ENCODE measurements at places on chromosomes 11 and 22.

DNA sequence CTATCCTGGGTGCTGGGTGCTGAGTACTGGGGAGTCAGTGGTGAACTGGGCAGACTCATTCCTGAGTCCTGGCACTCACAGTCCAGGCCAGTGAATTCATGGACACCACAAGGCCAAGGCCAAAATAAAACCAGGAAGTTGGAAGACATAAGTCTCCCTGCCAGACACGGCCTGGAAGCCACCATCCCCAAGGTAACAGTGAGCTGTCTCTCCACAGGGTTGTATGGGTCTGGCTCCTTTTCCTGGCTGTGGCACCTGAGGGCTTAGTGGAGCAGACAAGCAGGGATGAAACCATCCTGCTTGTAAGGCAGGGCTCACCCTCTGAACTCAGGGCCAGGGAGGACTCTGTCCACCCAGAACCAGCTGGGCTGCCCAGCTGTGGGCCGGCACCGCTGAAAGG, 54.7 kb upstream of the ALX4 start:
- no peak for DNase-seq

DNA sequence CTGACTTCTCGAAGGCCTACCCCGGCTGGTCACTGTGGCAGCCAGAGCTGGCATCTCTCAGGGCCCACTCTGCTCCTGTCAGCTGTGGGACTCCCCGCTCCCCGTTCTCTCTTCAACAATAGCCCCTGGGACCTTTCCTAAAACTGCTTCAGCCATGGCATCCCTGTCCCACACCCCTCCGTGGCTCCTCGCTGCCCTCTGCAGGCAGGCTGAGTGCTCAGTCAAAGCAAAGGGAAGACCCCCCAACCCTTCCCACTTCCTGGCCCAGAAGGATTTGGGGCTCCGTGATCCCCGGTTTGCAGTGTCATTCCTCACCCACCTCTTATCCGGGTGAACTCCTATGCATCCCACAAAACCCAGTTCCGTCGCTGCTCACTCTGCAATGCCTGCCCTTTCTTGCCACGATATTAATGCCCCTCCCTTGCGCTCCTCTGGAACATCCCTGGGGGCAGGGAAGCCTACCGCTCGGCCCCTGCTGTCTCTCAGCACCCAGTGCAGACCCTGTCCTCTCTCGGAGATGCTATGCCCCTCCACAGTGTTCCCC, 1.6 kb upstream of the TH start:
- no peak for DNase-seq

DNA sequence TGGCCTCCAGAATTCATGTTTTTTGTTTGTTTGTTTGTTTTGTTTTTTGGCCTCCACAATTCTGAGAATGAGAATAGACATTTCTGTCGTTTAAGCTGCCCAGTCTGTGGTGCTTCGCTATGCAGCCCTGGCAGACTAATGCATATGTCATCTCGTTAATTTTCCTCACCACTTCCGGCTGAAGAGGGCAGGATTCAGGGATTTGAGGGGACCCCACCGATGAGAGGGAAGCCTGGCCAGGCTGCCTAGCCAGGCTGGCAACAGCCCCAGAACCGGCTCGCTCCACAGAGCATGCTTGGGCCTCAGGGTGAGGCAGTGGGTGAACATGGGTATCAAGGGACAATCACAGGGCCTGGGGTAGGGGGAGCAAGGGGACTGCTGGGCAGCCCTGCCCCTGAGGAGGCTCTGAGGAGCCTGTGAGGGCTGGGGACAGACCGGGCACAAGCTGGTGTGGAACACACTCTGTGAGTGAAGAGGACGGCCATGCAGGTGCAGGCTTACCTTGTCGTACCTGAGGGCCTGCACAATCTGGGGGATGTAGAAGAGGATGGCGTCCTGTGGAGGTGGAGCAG, 47.8 kb upstream of the SERPIND1 start:
- peak; percentile 43 for DNase-seq

GRCh38 chr11:113725913-113726312, 19.8 kb upstream of the TMPRSS5 start:
- DNase-seq, result no peak

GRCh38 chr11:97454988-97455387, 1065.2 kb downstream of the JRKL start:
- DNase-seq, result no peak

- no peak for DNase-seq
These were observed 21.9 kb upstream of the EIF3D start for GRCh38 chr22:36550701-36551495.

GRCh38 chr22:17475318-17476230, 87.7 kb upstream of the SLC25A18 start:
- no peak for DNase-seq

GRCh38 chr11:269146-269890, 8.9 kb upstream of the NLRP6 start:
- DNase-seq, result peak; percentile 56

- no peak for DNase-seq
These were observed 59.4 kb downstream of the MICAL2 start for GRCh38 chr11:12169822-12170221.

- DNase-seq, result no peak
These were observed 892.4 kb downstream of the KCNA4 start for GRCh38 chr11:29124470-29124869.

DNA sequence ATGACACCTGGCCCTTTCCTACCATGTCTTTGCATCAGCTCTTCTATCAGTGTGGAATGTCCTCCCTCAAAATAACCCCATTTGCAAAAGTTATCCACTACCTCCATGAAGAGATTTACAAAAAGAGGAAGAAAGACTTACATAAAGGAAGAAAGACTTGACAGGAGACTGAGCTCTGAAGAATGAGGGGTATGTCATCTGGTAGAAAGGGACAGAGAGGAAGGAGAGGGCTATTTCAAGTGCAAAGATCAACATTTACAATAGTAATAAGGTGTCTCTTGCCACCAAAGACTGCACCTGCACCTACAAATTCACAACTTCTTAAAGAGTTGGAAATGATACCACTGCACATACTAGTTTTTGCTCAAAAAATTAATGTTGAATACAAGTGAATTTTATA, 18.2 kb downstream of the PAK1 start:
- DNase-seq, result no peak

DNA sequence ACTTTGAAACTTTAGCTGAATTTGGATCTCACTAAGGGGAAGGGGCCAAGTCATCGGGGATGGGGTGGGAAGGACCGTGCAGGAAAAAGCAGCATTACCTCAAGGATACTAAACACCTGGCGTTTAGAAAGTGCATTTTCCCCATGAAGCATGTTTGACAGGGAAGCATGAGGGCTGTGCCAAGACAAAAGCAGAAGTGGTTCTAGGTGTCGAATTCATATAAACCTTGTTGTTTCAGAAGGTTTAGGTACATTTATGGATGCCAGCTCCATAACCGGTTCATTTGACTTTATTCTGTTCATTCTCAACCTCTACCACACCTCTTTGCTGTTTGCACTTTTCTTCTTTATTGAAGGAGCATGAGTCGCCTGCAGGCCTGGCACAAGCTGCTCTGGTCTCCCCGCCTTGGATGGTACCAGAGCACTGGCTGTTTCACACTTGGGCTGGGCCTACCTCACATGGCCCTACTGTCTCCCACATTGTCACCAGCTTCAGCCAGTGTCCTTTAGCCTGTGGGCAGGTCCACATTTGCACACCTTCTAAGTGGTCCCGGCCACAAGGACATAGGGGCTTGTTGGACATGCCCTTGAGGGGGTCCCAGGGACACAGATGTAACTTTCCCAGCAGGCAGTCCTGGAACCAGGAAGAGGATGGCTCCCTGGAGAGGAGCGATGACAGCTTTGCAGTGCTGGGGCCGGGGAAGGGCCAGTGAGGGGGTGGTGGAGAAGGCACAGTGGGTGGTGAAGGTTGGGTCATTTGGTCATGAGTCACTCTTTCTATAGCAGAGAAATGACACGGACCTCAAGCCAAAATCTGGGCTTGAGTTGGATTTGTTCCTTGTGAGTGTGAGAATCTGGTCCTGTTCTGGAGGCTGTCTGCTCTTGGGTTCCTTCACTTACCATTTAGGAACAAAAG, 3.2 kb upstream of the ST14 start:
- DNase-seq, result peak; percentile 44

DNA sequence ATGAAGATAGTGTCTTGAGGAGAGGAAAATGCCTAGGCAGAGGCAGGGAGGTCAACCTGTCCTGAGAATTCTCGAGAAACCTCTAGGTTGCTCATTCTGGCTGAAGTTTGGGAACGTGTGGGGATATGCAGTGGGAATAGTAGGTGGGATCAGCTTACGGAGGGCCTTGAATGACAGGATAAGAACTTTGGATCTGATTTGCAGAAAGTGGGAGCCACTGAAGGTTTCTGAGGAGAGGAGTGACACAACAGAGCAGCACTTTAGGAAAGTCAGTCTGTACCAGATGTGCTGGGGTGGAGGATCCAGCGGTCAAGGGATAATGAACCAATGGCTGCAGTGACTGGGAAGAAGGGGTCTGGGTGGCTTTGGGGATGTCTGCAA, 2.4 kb downstream of the CD82 start:
- no peak for DNase-seq

DNA sequence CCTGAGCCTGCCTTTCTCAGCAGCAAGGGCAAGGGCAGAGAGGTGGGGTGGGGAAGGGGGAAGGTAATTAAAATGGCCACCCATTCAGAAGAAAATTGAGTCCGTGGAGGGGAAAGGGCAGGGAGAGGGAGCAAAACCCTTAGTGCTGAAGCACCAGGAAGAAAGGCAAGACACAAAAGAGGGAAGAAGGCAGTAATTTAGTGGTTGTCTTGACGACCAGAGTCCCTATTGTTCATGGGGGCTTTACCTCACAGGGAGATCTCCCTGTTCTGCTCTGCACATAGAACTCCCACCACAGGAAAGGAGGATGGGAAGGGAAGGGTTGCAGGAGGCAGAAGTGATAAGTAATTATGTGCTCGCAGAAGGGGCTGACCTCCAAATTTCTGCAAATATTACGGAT, 23.4 kb downstream of the SNX19 start:
- no peak for DNase-seq

- DNase-seq, result no peak
These were observed 1.1 kb upstream of the SERGEF start for GRCh38 chr11:18013790-18014507.

DNA sequence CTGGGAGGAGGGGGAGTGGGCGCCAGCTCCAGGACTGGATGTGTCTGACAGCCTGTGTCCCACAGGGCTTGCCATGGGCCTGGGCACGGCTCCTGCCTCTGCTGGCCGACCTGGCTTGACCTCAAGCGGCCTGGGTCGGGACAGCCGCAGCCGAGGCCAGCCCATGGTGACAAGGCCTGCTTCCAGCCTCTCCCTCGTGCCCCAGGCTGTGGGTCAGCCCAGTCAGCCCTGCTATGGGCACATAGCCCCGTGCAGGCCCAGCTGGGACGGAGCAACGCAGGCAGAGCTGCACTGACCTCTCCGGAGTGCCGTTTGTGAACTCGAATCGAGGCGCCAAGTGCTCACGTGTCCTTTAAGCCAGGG, 17.9 kb downstream of the OSBPL5 start:
- peak; percentile 31 for DNase-seq

DNA sequence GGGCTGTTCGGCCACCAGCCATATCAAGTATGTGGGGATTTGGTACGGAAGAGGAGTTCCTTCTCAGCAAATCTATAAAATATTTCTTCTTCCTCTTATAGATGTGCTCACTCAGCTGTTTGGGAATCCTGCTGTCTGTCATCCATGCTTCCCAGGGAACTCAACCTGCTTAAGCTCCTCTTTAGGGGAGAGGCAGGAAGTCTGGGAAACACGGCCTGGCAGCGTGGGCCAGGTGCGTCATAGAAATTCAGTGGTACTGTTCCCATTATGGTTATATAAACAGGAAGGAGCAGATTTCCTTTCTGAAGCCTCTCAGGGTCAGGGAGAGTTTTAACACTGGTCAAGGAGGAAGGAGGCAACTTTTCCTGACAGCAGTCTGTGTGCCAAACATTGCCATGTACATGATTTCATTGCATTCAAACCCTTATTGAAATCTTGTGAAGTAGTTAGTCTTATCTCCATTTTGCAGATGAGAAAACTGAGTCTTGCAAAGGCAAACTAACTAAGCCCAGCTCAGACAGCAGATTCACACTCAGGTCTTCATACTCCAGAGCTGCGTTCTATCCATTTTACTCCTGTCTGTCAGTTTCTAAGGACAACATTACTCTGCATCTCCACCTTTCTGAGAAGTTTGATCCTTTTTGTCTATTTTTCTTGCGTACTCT, 35.4 kb upstream of the AMOTL1 start:
- peak; percentile 59 for DNase-seq

GRCh38 chr22:30943368-30943767, 25.2 kb downstream of the MORC2 start:
- no peak for DNase-seq

GRCh38 chr11:35511666-35512065, 13.8 kb downstream of the PAMR1 start:
- DNase-seq, result peak; percentile 91

GRCh38 chr11:33530815-33531214, 169.8 kb downstream of the C11orf91 start:
- peak; percentile 81 for DNase-seq

DNA sequence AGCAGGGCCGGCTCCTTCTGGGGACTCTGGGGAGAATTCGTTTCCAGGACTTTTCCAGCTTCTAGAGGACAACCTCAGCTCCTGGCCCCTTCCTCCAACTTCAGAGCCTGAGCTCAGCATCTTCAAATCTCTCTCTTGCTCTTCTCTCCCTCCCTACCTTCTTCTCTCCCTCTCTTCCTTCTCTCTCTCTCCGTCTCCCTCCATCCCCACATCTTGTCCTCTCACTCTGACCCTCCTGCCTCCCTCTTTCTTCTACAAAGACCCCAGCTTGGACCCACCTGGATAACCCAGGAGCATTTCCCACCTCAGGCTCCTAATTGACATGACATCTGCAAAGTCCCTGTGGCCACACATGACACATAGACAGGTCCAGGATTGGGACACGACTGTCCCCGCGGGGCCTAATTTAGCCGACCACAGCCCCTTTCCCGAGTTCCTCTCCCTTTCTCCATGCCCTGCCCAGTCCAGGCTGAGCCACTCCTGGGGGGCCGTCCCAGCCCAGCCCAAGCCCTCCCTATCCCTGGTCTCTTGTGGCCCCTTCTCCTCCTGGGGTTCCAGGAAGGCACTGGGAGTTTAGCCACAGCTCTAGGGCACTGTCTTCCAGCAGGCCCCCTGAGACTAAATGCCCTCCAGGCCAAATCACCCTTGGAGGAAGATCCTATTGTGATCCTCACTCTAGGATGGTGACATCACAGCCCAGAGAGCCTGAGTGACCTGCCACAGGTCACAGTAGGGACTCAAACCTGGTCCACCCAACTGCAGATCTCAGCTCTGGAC, 36.9 kb downstream of the IGLL5 start:
- DNase-seq, result no peak

DNA sequence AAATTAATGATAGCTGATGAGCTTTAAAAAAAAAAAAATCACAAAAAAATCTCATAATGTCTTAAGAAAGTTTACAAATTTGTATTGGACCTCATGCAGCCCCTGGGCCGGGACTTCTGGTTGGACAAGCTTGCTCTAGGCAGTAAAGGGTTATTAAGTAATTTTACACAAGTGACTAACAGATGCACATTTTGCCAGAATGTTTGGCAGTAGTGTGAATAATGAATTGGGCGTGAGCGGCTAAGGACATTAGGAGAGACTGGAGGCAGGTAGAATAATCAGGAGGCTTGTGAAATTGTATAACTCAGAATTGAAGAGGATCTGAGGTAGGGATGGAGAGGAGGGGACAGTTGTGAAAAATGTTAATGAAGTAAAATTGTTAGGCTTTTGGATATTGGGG, 77.4 kb downstream of the HIPK3 start:
- DNase-seq, result no peak

- peak; percentile 88 for DNase-seq
These were observed 1.2 kb downstream of the MSANTD2 start for GRCh38 chr11:124798991-124799347.
